ENCODE measurements at places on chromosomes 12 and 14.

DNA sequence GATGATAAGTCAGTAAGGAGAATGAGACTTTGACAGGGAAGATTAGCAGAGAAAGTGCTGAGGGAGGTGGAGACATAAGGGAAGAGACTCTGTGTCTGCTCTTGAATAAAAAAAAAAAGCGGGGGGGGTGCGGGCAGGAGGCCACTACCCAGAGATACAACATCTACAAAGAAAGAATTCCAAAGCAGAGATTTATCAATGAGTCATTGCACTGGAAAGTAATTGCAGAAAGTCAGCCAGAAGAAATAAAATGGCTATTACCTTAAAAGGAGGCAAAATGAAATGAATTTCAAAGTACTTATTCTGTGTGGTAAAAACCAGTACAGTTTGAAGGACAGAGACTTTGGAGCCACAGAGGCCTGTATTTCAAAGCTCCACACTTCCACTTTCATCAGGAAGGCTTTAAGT lies 267.1 kb upstream of the PRKD1 start:
- DNase-seq, result no peak

DNA sequence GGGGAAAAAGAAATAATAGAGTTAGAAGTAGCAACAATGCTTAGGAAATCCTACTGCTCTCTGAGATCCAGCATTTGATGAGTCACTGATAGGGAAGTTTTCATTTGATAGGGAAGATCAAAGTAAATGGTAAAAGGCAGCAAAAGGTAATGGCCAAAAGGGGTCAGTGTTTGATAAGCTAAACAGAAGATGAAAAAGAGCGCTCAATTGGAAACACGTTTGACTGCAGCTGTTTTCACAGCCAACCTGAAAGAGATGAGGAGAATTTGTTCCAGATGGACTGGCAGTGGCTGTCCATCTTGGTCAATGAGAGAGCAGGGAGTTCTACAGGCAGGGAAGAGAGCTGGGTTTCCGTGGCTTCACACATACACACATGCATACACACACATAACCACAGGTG lies 264.2 kb downstream of the TMEM132C start:
- DNase-seq, result no peak

DNA sequence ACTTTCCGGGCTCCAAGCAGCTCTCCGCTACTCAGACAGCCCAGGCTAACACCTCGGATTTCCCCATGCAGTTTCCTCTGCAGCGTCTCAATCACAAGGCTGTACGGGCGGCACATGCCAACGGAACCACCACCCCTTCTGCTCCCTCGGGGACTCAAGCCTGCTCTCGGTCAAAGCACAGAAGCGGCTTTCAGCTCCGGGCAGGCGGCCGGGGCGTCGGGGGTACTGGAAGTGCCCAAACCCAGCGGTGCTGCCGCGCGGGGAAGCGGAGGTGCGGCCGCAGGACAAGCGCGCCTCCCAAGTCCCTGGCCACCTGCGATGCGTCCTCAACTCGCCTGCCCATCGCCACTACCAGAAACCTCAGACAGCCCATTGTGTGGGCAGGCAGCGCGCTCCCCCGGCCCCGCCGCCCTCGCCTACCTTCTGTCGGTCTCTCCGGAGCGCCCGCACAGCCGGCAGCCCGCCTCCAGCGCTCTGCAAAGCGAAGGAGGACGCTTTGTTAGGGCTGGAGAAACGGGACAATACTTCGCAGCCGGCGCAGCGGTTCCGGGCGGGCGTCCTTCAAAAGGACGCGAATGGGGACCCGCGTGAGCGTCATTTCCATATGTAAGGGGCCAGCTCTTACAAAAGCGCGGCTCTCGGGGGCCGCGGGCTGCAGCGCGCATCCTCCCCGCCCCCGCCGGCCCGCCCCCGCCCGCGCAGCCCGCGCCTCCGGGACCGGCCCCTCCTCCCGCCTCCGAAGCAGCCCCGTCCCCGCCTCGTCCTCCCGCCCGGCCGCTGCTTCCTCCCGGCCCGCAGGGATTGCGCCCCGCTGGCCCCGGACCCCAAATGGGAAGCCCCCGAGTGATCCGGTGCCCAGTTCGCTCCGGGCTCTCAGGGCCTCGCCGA lies 674 bp downstream of the NIN start:
- peak; percentile 66 for DNase-seq

GRCh38 chr14:97027256-97027999 lies 230.2 kb downstream of the VRK1 start:
- DNase-seq, result no peak

DNA sequence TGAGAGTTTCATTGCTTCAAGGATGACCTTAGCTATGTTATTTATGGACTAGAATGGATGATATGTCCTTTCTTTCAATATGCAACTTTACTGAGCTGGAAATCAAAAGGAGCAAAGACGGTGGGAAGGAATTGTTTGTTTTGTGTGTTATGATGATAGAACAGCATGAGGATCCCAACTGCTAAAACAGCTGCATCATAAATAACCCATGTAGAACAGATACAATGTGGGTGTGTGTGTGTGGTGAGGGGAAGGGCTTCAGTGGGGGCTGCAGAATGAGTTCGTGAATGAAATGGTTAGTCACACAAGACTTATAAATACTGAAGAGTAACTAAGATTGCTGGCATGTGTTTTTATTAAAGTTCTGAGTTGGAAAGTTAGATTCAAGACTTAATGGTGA lies 80.1 kb downstream of the DACT1 start:
- DNase-seq, result no peak

GRCh38 chr12:114506651-114507050 lies 100.7 kb upstream of the TBX5 start:
- no peak for DNase-seq

DNA sequence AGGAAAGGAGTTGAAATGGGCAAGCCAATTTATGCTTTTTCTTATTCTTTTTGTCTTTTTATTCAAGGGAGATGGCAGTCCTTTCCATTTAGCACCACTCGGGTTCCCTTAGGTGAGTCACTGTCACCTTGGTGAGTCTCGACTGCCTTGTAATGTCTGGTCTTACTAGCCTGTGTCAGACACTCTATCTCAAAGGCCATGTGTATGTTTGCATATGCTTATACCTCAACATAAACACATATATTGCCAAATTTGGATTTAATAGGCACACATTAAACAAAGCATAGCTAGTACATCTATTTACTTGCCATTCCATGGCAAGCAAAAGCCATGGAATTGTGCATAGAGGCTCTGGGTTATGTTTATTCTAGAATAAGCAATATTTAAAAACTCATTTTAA lies 624.9 kb upstream of the FOXG1 start:
- DNase-seq, result no peak
